ENCODE measurements at places on chromosomes 11 and 22.

GRCh38 chr22:22521631-22522030 is 1.6 kb upstream of the ZNF280A start:
- DNase-seq, result no peak

DNA sequence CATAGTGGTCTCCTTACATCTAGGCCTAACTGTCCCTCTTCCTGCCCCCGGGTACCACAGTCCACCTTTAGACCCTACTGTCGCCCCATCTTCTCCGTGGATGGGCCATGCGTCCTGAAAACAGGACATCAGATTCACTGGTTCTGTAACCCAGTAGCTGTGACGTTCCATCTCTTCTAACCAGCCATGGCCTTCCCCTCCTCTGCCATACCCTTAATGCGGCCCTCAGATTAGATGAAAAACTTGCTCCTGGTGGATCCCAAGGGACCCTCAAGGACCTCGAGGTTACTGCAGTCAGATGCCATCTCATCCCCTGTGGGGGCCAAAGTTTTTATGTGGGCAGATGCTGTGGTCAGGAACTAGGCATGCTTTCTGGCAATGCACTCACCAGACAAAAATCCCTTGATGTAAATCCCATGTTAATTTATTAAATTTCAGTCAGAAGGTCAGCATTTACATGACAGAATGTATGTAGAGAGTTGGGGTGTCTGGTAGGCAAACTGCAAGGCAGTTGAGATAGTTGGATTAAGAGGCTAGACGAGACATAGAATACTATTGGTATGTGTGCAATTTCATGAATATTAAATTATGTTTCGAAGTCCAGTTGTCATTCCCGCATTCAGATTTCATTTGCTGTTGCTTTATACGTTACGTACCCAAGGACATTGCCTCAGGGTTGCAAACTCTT is 64.3 kb downstream of the WNT11 start:
- no peak for DNase-seq

GRCh38 chr11:17613983-17614382 is 66.9 kb downstream of the OTOG start:
- no peak for DNase-seq

DNA sequence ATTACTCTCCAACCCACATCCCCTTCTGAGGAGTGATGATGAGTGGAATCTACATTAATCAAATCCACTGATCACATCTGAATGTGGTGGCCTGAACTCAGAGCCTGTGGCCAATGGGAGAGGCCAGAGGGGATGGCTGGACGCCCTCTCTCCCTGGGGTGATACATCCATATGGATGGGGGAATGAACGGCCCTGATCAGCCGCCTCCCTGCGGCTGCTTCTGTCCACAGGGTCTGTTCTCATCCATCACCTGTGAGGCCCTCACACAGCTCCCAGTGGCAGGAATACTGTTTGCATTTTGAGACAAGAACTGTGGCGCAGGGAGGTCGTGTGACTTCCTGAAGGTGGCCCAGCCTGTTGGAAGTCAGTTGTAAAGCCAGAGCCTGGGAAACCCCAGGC is 78.3 kb upstream of the SHISAL1 start:
- DNase-seq, result no peak

GRCh38 chr11:115918576-115918975 is 414.4 kb upstream of the CADM1 start:
- no peak for DNase-seq

DNA sequence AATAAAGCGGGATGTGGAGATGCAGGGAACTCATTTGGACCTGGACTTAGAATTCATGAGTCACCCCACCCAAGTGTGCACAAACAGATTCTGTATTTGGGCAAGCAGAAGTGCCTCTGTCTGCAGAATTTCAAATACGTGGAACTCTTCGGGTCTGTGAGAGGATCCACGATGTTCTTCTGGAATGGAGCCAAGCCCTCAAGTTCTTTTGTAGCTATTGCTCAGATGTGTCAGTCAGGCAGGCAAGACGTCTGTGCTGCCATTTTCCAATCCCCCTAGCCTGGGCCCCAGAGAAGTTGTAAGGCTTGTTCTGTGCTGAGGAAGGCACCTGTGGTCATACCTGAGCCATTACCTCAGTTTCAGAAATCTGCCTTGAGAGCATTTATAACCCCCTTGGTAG is 132.8 kb upstream of the RASSF10 start:
- DNase-seq, result no peak

- no peak for DNase-seq
Measured at GRCh38 chr11:101008961-101009689, 120.5 kb downstream of the PGR start.

GRCh38 chr11:113553235-113553634 is 78.0 kb upstream of the DRD2 start:
- no peak for DNase-seq

DNA sequence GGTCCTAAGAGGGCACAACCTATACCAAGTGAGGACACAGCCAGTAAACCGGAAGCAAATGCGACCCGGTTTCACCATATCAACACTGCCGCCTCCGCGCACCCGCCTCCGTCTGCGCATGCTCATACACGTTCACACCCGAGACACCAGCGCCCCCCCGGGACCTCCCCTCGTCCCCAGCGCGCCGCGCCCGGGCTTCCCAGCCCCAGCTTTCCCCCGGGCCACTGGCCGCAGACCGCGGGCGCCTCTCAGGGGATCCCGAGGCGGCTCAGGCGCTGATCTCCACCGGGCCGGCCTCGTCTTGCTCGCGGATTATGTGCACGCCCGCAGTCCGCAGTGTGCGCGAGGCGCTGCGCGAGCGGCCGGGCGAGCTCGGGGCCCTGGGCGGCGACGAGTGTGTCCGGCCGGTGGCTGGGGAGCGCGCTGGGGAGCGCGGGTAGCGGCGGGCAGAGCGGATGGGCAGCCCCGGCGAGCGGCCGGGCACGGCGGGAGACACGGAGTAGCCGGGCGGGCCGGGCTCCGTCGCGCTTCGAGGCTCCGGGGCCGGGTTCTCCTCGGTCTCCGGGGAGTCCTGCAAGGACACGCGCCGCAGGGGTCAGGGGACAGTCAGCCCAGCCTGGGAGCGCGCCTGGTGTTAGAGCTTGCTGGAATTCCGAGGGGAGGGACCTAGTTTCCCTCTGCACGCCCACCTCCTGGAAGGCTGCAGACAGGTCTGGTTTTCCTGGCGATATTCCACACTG is 2.0 kb downstream of the HEPN1 start:
- peak; percentile 76 for DNase-seq

- no peak for DNase-seq
Measured at GRCh38 chr11:34749666-34750659, 129.1 kb downstream of the EHF start.

DNA sequence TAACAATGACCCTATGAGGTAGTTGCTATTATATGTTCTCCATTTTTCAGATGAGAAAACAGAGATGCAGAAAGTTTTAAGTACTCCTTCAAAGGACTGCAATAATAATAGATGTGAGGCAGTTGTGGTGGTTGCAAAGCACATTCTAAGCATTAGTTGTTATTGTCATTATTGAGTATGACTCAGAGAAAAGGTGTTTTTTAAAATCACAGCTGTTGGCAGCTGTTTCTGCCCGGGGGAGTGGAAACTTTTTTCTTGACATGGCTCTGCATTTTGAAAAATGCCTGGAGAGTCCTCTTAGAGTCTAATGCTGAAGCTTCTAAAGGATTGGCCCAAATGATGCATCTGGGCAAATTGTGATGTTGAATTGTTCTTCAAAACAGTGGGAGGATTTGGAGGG is 244.5 kb upstream of the MPPED2 start:
- DNase-seq, result no peak

DNA sequence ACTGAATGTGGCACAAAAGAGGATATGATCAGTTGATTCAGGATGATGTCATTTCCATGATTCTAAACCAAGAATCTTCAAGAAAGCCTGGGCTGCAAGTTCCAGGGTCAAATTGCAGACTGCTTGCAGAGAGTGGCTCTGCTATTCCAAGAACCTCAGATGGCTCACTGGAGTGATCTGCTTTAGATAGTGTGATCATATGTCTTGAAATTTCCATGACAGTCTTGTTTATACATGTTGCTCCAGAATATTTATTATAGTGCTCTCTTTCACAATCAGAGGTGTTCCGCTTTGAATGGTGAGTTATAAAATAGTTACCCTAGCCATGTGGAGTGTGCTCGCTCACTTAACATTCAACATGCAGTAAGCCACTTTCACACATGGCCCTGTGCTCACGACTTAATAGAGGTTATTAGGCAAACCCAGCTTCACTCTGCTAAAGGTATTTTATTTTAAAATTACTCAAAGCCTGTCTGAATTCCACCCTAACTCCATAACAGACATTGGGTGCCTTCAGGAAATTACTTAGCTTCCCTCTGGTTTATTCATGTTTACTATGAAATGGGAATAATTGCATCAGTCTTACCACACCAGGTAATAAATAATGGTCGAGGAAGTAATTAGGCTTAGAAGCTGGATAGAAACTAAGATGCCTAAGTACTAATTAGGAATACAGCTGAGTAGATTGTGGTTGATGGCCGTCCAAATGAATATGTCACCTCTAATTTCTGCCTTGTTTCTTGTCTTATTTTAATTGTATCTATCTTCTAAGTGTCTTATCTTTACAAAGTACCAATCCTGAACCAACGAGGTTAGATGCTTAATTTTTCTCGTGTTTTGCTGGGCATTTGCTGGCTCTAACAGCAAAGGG is 187.9 kb downstream of the ETS1 start:
- DNase-seq, result no peak

GRCh38 chr11:65849366-65849765 is 8.6 kb downstream of the CFL1 start:
- DNase-seq, result no peak

GRCh38 chr11:63938479-63939396 is at the start of gene NAA40:
Gene NAA40, plus strand, starts transcription at chr11:63939002. Its CDS starts 95 bp downstream, at chr11:63939097.
- DNase-seq, result peak; percentile 71

DNA sequence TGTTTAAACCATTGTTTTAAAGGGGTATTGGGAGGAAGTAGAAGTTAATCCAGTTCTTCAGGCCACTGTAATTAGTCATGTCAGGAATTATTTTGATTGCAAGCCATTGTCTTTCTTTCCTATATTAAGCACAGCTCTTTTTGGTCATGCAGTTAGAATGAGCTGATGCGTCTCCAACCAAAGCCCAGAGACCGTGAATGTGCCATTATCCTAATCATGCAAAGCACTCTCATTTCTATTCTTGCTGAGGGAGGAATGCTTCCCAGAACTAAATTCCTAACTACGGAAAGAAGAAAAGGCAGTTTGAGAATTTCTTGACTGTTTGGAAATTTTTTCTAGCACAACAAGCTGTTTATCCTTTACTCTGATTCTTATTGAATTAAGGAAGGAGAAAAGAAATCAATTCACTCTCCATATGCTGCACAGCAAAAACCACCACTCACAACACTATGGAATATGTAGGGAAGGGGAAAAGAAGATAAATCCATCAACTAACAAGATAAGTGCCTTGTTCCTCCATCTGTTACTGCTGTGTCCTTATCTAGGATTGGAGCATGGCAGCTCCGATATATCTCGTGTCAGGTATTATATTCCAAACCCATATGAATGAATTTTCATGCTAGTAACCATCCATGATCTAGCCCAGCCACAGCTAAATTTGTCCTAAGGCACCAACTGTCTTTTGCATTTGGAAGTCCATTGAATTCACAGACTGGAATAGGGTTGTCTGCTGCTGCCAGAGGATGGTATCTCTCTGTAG is 70.8 kb downstream of the NTM start:
- DNase-seq, result no peak

DNA sequence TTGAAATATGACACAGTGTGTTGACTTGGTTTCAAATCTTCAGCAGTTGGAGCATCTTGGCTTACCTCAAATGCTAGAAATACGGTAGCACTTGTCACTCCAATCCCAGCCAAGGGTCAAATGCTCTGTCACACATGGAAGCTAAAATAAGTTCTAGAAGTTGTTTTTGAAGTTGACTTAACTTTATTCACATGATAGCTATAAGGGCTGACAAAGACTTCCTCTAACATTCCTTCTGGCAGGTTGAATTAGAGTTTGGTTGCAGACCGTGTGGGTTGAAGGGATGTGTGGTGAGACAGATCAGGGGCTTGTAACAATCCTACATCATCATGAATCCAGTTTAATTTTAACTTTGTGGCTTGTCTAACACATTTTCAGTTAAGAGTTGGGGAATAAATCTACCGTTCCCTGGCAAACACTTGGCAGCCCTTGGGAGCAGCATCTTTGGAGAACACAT is 4.6 kb downstream of the SLN start:
- DNase-seq, result no peak

DNA sequence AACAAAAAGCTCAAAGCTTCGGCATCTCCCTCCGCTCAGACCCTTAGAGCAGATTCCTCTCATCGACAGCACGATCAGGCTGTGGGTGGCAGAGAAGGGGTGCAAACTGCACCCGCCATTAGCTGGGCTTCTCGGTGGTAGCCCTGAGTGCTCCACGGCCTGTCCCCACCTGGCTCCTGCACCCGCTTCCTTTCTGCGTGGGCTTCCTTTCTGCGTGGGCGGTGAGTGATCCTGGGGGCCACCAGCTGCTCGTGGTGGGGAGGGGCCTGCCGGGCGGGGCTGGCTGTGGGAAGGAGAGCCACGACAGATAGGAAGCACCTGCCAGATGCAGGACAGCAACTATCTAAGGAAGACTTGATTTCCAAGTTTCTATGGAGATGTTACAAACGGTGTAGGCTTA is 55.0 kb downstream of the BRD1 start:
- no peak for DNase-seq

DNA sequence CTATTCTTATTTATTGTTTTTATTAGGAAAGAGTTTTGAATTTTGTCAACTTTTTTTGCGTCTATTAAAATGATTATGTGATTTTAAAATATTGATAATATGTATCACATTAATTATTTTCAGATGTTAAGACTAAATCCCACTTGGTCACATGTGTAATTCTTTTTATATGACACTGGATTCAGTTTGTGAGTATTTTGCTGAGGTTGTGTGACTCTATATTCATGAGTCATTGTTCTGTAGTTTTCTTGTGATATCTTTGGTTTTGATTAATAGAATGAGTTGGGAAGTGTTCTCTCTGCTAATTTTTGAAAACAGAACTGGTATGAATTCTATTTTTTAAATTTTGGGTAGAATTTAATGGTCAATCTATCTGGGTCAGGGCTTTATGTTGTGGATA is 317.9 kb downstream of the ETS1 start:
- no peak for DNase-seq

GRCh38 chr11:112583261-112583893 is 322.7 kb upstream of the PLET1 start:
- DNase-seq, result no peak

- no peak for DNase-seq
Measured at GRCh38 chr11:17703951-17704350, 15.4 kb upstream of the MYOD1 start.

DNA sequence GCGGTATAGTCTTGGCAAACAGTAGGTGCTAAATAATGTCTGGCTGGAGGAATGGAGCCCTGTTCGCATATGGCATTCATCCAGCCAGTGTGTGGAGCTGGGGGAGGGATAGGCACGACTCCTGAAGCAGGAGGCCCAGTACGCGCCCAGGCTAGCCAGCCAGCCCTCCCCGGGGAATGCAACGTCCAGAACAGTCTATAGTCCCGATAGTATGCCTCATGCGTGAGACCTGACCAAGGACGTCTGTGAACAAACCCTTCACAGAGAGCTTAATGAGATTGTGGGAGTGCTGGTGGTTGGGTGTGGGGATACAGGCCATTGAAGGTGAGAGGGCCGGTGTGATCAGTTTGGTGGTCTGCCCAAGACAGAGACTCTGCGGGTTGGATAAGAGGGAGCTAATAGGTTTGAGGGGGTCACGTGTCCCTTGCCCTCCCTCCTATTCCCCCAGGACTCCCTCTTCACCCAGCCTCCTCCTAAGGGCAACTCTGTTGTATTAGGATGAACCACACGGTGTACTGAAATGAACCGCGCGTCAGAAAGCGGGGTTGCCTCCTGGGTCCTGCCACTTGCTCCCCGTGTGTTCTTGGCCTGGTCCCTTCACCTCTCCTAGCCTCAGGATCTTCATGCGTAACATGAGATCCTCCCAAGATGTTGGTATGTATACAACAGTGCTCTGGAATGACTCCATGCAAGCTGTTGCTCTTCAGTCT is 987 bp upstream of the GRIK4 start:
- no peak for DNase-seq

All from activated T-cell treated with anti-CD3 and anti-CD28 coated beads for 4 hours (primary cell).